Activated CD4-positive, alpha-beta T cell treated with anti-CD3 and anti-CD28 coated beads for 48 hours (primary cell): ENCODE measurements at places on chromosomes 16 and 17.

DNA sequence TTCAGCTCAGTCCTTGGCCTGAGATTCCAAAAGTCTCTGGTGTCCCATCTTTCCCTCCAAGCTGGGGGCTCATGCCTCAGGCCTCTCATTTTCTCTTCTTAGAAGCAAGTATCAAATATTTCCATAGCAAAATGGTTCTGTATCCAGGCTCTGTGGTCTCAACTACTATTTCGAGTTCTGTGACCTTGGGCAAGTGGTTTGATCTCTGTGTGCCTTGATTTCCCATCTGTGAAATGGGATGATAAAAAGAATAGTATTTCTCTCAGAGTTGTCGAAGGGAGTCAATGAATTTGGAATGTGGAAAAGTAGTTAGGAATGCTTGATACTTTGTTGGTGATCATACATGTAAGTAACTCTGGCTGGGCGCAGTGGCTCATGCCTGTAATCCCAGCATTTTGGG lies 6.4 kb downstream of the SYT17 start:
- no peak for DNase-seq

DNA sequence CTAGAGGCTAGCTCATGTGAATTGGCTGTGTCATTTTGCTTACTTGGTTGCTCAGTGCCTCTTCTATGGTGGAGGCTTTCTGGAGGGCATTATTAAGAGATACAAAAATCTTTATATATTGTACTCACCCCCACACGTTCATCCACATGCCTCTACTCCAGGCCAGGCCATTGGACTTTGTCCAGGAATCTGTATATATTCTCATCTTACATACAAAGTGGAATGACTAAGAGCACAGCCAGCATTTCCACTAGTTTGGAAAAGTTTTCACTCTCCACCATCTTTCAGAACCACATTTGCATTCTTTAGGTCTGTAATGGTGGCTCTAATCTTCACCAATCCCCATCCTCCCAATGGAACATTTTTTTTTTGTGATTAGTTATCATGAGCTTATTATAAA lies 4.8 kb upstream of the GLG1 start:
- DNase-seq = no peak

- DNase-seq = peak; percentile 73
Measured at GRCh38 chr16:80948886-80949493, 57.7 kb downstream of the CMC2 start.

DNA sequence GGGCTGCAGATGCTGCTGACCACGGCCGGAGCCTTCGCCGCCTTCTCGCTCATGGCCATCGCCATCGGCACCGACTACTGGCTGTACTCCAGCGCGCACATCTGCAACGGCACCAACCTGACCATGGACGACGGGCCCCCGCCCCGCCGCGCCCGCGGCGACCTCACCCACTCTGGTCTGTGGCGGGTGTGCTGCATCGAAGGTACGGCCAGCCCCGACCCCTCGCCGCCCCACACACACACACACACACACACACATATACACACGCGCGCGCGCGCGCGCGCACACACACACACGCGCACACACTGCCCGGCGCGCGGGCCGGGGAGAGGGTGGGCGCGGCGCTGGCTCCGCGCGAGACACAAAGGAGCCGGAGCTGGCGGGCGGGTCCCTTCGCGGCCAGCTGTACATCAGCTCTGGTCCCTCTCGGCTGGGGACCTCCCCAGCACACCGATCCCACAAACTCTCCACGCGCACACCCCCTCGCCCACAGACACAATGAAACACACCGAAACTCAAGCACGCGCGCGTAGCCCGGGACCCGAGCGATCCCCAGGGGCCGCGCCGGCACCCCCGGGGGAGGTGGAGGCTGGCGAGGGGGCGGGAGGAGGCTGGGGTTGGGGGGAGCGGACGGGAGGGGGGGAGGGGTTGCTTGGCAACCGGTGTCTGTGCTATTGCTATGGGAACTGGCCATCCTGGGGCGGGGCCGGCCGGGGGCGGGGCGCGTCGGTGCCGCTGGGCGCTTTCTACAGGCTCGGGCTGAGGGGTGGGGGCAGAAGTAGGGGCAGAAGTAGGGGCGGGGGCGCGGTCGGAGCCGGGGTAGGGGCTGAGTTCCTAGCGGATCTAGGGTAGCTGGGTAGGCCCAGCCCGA lies 658 bp downstream of the CACNG4 start:
- peak; percentile 42 for DNase-seq

- DNase-seq = no peak
Measured at GRCh38 chr16:70495425-70496182, 27.8 kb downstream of the COG4 start.

GRCh38 chr16:64481497-64481896 lies 640.4 kb downstream of the CDH11 start:
- no peak for DNase-seq

DNA sequence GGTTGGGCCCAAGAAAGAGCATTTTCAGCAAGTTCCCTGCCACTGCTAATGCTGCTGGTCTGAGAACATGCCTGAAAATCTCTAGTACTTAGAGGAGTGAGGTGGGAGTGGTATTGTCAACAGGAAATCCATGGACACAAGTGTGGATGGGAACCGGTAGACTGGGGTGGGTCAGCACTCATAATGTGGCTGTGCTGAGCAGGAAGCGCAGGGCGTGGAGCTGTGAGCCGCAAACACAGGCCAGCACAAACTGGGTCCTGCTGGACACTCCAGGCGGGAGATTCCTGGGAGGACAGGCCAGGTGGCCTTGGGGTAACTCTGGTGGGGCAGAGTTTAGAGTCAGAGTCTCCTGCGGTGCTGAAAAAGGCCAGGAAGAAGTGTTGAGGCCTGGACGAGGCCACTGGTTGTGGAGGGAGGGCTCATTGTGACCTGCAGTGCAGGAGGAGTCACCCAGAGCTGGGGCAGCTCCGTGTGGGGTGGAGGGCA lies 62.6 kb downstream of the BANP start:
- no peak for DNase-seq

- DNase-seq = no peak
Measured at GRCh38 chr17:4529533-4530152, 25.5 kb downstream of the MYBBP1A start.

DNA sequence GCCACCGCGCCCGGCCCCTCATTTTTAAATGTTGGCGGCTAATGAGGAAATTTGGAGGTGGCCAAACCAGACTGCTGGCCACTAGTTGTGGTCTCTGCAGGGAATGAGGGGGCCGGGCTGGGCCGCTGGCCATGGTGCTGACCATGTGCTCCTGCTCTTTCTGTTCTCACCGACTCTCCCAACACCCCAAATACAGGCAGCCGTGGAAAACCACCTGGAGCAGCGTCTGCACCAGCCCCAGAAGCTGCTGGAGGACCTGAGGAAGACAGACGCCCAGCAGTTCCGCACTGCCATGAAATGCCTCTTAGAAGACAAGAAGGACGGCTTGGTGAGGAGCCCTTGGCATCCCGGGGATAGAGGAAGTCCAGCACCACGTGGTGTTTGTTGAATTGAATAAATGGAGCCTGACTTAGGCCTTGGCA lies 21.3 kb downstream of the OTOA start:
- DNase-seq = no peak

DNA sequence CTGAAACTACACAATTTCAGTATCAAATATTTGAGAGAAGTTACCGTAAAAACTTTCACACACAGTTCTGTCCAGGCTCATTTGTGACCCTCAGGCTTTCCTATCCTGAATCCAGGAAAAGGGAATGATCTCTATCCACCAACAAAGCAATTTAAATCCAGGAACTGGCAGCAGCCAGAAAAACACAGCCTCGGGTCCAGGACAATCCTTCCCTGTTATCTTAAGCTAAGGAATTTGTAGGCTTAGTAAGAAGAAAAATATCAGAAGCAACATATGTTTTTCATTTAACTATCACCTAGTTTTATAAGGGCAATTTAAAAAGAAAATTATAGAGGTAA lies 47.1 kb downstream of the TEX2 start:
- no peak for DNase-seq

DNA sequence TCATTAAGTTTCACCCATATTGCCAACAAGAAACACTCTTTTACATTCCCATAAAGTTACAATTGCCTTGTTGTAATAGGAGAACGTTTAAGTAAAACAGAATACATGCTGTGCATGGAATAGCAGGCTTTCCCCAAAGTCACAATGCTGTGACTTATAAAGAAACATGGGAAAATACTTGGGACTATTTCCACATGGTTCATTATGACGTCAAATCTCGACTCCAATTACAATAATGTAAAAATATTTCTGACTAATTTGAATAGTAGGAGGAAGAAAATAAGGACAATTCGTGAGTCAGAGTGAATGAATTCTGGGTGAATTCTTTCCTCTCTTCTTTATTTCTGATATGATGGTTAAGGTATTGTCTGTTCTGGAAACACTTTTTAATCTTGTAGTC lies 52.8 kb downstream of the CDH11 start:
- DNase-seq = no peak

- DNase-seq = peak; percentile 6
Measured at GRCh38 chr16:23155445-23156049, 6.3 kb upstream of the USP31 start.

DNA sequence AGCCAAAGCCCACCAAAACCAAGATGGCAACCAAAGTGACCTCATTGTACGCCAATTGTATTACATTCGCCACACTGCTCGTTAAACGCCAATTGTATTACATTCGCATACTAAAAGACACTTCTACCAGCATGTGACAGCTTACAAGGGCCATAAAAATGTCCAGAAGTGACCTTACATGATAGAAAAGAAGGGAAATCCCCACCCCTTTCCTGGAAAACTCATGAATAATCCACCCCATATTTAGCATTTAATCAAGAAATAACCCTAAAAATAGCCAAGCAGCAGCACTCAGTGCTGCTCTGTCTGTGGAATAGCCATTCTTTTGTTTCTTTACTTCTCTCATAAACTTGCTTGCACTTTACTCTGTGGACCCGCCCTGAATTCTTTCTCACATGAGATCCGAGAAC lies 25.7 kb downstream of the PSMD7 start:
- DNase-seq = no peak

DNA sequence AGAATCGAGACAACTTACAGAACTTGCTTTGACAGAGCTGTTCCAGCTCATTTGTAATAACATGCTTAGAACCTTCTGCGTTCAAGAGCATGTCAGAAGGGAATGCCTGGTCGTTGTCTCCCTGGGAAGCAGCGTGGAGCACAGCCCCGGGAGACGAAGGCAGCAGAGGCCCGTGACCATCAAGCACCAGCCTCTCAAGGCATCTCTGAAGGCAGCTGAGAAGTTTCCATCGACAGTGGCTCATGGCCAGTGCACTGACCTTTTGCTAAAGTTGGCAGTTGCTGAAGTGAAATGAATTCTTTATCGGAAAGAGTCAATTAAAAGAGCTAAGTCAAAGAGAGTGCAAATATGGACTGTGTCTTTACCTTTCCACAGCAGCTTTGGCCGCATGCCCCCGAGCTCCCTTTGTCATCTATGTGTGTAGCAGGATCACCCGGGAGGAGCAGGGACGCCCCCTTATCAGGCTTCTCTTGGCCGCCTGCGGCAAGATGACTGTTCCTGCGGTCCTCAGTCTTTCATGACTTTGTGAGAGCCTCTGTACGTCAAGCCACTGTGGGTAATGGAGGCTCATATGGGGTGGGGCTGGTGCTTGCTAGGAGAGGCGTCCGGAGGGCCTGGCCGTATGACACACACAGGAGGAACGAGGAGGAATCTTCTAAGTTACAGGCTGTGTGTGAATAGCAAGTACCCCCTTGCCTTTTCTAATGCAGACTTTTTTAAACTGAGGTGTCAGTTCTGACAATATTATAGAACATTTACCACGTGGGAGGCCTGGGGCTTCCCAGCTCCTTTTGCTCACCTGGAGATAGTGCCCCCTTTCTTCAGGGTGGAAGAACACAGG lies 54.2 kb downstream of the LDHD start:
- DNase-seq = no peak
